Right ventricle myocardium superior (tissue), 1 donor: ENCODE measurements at places on chromosomes 16 and 17. TPM values are rescaled to one million over a fixed set of nuclear protein-coding genes. Genes with fewer than 3 reads are reported as not detected.

GRCh38 chr17:47949946-47950345, 7.7 kb downstream of the PRR15L start:
- DNase-seq = no peak

DNA sequence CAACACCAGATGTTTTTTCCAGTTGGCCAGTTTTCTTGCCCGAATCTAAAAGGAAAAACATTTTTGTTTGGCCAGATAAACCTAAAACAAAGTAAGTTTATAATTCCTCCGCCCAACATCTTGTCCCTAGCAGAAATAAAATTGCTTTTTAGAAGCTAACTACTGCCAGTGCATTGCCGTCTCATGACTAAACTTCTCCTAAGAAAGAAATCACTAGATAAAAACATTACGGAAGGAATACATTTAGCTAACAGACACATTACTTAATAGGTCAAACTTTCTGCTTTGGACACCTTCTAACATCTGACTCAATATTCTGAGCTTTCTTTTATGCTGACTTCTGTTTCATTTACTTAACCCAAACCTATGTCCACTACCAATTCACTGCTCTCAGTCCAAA, 36.2 kb downstream of the FBXL20 start:
- no peak for DNase-seq

DNA sequence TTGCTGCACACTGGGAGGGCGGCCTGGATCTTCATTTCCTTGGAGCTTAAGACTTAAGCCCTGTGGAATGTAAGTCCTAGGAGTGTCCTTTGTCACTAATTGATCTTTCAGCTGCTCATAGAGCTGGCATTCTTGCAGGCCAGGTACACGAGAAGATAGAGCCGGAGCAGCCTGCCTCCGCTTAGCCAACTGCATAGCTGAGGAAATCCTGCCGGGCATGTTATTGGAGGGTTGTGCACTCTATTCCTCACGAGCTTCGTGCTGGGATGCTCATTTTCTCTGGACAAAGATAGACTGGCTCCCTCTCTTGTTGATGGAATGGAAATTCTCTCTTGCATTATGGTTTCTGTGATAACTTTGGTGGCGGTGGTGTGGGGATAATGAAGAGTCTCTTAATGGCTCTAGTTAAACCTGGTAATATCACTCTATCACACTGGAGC, 76.9 kb downstream of the RPA1 start:
- no peak for DNase-seq

GRCh38 chr16:79439901-79440300, 160.6 kb downstream of the MAF start:
- no peak for DNase-seq

The ZNF597 gene
- total RNA-seq = 1.5 TPM

DNA sequence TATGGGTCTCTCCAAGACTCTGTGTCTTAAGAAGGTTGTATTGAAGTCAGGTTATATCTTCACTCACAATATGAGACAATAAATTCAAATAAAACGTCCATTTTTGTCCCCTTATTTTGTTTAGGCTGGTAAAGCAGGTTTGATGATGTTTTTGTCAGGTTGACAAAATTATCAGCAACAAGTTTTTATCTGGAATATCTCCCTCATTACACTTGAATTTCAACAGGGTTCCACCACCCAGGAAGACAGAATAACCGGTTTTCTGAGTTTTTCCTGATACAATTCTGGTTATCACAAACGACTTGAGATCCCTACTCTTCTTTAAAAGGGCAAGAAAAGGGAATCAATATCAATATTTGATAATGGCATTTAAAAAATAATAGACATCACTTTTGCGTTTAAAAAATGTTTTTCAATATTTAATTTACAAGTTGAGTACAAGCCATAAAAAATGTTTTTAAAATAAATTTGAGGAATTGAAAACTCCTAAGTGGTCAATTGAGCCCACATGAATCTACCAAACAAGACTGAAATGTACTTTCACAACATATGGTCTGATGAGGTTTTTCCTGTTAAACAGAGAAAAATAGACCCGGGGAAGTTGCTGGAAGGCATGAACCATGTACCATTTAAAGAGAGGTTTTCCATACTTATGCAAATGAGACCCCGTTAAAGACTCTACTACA, 1.4 kb upstream of the ATP6V0A1 start:
- no peak for DNase-seq

DNA sequence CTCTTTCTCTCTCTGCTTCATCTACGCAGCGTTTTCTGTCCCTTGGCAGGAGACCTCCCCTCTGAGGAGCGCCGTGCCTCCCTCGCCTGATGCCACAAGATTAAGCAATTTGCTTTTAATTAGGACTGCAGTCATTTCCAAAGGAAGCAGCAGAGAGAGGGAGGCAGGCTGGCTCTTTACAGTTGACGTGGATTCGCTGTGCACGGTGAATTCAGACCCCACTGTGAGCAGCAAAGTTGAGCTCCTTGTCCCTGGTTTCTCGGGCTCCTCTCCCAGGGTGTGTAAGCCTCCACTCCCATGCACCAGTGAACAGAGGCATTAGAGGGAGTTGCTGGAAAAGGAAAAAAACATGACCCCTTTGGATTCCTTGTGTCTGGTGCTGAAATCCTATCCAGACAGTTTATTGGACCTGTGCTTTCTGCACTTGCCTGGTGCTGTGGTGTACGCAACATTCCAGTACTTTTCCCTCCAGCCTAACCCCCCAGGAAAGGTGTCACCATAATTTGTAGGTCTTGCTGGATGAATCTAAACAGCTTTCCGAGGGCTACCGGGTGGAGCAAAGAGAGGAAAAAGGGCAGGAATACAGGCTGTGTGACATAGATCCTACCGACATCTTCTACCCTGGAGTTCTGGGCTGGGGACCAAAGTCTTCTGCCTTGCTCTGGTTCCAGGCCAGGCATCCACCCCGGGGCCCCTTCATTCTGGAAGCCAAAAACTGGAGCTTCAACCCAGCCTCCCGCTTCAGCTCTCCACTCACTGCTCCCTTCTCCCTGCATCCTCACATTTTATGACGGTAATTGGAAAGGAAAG, 171.0 kb downstream of the MAF start:
- no peak for DNase-seq
